MCF 10A (cell line): ENCODE measurements at places on chromosomes 13 and 19.

DNA sequence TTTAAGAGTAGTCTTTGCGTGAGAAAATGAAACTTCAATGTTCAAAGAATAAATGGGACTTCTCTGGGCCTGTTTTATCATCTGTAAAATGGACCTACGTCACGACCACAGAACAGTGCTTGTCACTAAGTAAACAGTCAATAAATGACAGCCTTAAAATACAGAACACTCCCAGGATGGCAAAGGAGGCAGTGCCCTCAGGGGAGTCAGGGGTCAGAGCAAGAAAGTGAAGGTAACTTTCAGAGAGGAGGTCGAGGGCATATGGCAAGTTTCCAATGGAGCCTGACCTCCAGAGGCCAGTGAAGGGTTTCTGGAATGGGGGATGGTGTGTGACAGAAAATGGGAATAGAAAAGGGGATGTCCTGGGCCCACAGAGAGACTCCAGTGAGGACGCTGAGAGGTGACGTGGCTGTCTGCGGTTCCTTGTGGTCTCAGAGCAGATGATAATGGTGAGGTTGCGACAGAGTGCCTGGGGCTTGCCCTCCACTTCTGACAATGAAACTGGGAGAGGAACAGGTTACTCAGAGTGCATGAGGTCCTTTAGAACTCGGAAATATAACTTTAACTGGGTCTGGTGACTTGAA, 91.8 kb downstream of the UBL3 start:
- peak; percentile 87 for DNase-seq

- no peak for DNase-seq
Measured at GRCh38 chr19:49423071-49423984, at the start of gene PTH2. TSS of gene PTH2 (minus strand) at chr19:49423441. CDS start at chr19:49423339, 102 bp downstream.

DNA sequence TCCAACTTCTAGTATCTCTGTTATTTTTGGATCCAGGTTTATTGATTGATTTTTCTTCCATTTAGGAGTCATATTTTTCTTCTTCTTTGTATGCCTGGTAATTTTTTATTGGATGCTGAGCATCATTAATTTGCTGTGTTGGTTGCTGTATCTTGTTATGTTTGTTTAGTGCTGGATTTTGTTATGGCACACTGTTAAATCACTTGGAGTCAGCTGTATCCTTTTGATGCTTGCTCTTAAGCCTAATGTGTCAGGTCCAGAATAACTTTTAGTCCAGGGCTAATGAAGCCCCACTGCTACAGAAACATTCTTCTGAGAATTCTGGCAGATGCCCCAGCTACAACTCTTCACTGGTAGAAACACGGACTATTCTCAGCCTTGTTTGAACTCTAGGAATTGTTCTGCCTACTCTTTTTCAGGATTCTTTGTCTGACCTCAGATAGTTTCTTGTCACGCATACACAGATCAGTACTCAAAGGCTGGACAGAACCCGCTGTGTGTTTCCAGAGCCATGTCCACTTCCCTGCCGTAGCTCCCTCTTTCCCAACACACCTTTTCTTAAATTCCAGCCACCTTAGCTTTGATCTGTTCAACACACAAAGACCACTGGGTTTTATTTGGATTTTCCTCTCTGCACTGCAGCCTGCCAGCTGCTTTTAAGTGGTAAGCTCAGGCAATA, 137.1 kb upstream of the WASF3 start:
- DNase-seq, result no peak

- no peak for DNase-seq
Measured at GRCh38 chr13:28136916-28137315, 1.4 kb upstream of the PAN3 start.

GRCh38 chr13:72559716-72560115, 167.7 kb downstream of the MZT1 start:
- DNase-seq, result no peak

DNA sequence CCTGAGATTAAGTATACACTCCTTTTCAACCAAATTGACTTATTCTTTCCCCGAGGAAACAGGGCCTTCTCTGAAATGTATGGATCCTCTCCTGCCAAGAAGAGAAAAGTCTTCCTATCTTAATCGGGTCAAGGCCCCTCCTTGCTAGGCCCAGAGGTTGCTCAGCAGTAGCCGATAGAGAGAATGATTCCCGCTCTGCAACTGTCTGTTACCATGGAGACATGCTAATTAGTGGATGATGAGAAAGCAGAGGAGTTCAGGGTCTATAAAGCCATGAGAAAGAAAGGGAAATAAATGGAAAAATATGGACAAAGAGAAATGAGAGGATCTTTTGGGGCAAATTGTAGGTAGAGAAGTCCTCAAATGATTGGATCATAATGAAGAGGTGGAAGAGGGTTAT, 103.5 kb downstream of the POU4F1 start:
- DNase-seq, result no peak

GRCh38 chr19:18418029-18418482, 1.1 kb upstream of the SSBP4 start:
- DNase-seq, result no peak

GRCh38 chr19:7582446-7582845, 13.2 kb upstream of the CAMSAP3 start:
- DNase-seq, result peak; percentile 53

DNA sequence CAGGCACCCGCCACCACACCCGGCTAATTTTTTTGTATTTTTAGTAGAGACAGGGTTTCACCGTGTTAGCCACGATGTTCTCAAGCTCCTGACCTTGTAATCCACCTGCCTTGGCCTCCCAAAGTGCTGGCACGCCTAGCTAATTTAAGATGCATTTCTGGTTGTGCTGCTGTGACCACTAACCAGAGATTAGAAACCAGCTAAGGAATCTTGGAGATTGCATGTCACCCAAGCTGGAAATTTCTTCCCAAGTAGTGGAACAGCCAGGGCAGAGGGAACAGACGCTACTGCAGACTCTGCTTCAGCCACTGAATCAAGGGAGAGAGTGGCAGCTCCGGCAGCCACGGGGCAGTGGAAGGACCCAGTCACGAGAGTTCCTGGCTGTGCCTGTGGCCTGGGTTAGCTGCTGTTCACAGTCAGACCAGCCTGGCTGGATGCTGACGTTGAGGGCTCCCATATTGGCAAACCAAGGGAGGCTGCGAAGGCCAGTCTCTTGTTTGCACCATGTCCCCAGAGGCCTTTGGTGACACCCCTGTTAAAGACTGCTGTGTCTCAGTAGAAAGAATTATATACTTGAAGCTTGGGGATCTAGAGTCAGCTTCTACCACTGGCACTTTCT, 7.9 kb downstream of the TPM4 start:
- no peak for DNase-seq

- DNase-seq, result no peak
Measured at GRCh38 chr19:49851456-49852259, 699 bp downstream of the PTOV1 start.

DNA sequence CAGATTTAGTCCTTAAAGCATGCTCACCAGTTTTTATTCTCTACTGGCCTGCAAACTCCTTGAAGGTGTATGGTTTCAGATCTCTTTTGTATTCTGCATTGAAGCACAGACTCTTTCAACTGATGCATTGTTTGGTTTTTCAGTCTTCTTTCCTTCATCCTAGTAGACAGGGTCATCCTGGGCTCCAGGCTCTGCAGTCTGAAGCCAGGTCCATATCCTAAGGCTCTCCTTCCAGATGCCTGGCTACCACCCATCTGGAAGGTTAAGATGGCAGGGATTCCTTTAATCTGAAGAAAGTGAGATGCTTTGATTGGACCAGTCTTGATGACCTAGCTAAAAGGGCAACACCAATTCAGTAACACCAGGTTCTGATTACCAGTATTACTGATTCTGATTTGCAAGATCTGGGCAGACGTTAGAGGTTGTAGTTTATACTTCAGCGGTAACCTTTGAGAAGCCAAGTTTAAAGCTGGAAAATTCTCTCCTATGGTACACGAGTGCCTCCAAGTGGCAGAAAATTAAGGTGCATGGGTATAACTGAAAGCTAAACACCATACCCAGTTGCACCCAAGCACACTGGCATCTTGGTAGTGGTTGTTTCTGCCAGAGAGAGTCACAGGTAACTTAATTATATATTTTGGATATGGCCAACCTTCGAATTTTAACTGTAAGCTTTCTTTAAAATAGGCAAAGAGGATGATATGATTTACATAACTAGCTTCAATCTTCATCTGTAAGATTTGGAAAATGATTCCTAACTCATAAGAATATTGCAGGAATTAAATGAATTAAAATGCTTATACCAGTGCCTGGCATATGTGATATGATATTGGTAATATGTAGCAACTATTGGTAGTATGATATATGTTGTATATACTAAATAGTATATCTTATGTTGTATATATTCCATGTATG, 1651.9 kb upstream of the MIR17HG start:
- DNase-seq, result peak; percentile 66

GRCh38 chr13:113975416-113975815, 1.5 kb upstream of the C13orf46 start:
- DNase-seq, result no peak

- no peak for DNase-seq
Measured at GRCh38 chr19:7916103-7916954, 1.7 kb downstream of the TGFBR3L start.

DNA sequence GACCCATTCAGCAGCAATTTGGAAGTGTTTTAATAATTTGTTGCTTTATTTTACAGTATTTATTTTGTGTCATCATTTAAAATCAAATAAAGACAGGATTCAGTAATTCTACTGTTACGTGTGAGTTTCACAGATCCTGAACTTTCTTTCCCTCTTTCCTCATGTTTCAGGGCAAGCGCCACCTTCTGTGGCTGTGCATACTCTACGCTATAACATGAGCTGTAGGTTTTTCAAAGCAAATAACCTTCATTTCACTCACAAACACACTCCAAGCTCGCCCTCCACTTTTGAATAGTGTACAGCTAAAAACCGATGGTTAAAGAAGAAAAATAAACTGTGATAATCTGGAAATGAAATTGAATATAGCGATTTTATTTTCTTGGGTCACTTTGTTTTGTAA, 753.3 kb downstream of the OLFM4 start:
- peak; percentile 21 for DNase-seq
